ENCODE measurements at places on chromosomes 16 and 17. TPM values are rescaled to one million over a fixed set of nuclear protein-coding genes. Genes with fewer than 3 reads are reported as not detected.

DNA sequence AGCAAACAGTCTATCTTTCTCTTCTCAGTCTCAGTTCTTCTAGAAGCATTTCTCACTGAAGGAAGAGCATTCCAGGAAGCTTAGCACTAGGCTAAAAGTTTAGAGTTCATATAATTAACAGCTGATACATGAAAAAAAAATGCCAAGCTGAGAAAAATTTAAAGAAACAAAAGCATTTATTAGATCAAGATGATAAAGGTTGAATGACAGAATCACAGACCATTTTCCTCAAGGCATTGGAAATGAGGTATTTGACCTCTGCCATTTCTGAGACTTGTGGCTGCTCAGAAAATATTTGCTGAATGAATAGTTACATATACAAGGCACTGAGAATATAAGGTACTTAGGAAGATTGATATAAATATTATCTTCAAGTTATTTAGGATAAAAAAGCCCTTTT is 901.6 kb upstream of the GOT2 start:
- DNase-seq, result no peak

UNC13D gene
- 161 TPM for total RNA-seq

GRCh38 chr16:12942861-12943260 is 41.5 kb downstream of the SHISA9 start:
- DNase-seq, result no peak

GRCh38 chr17:42673885-42674754 is 2.7 kb downstream of the PLEKHH3 start:
- no peak for DNase-seq

MAP2K6 gene
- 16.5 TPM for total RNA-seq

GRCh38 chr17:67215991-67216421 is 29.0 kb downstream of the HELZ start:
- DNase-seq, result no peak

GRCh38 chr16:65524997-65525396 is 403.1 kb upstream of the CDH11 start:
- no peak for DNase-seq

DNA sequence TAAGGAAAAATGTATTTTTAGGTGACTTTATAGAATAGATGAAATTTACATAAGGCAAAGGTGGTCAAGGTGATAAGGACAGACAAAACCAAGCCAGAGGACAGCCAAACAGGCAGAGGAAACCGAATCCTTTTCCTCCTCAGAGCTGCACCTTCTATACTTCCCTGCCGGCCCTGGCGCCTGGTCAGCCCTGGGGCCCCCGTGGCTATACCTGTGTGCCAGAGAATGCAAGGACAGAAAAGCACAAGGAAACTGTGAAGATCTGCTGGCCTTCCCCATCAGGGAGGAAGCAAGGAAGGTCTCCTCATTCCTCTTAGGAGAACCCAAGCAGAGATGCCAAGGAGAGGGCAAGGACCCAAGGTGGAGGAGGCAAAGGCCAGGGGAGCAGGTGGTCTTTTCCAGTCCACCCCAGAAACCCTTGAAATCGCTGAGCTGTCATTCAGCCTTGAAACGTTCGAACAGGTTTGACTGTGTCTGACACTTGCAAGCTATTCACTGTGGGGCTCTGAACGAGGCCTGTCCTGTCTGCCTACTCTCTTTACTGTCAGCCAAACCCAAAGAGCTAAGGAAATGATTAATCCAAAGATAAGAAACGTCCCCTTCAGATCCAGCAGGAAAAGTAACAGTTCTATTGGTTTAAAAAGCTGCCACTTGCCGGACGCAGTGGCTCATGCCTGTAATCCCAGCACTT is 114.4 kb downstream of the XYLT1 start:
- DNase-seq, result no peak

DNA sequence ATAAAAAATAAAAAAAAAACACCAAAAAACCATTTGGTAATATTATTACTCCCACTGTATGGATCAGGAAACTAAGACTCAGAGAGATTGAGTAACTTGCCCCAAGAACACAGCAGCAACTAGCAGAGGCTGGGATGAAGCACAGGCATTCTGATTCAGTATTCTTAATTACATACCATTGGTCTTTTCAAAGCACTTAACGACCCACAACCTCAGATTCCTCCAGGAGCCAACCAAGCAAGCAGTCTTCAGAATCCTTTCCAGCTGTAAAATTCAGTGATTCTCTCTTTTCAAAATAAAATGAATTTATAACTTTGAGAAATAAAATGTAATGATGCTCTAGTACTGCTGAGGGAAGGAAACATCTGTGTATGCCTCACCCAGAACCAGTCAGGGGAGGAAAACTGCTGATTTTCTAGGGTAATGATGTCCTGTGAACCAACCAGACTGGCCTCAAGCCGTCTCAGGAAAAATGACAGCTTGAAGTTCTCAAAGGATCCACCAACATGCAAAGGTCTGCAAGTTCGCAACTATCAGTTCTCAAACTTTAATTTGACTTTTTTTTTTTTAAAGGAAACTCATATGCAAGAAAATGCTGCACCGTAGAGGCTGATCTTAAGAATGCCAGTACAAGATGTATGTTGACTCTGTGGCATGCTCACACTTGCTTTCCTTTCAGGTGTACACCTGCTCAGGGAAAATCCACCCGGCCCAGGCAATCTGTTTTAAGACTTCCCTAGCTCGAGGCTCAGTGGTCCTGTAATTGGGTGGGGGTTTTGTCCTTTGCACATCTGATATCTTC is 9.0 kb downstream of the CUEDC1 start:
- no peak for DNase-seq

DNA sequence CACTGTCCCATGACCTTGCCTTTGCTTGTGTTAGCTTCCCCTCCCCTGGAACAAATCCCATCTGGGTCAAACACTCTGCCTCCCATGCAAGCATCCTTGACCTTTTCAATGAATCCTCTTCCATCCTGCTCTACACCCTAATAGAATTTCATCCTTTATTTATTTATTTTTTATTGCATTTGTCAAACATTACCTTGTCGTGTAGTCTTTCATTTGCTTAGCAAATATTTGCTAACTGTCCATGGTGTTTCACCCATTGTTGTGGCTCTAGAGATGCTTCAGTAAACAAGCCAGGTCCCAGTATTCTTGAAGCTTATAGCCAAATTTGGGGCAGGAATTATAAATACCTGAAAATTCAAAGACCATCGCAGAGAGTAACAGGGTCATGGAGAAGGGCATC is 51.0 kb upstream of the MRTFB start:
- no peak for DNase-seq

GRCh38 chr17:40555296-40556190 is 9.7 kb downstream of the CCR7 start:
- no peak for DNase-seq

GDPD3 gene
- total RNA-seq, result 31.5 TPM

CEP112 gene
- total RNA-seq, result 3.9 TPM

PERCC1 gene
- 0.49 TPM for total RNA-seq

SBK1 gene
- total RNA-seq, result 14.6 TPM

ANKRD40CL gene
- not detected for total RNA-seq

- no peak for DNase-seq
Measured at GRCh38 chr16:6190776-6191175, 1093.2 kb upstream of the EEF2KMT start.

GRCh38 chr16:80058214-80058613 is 457.7 kb upstream of the MAF start:
- DNase-seq, result no peak

- no peak for DNase-seq
Measured at GRCh38 chr16:66115373-66115772, 251.1 kb upstream of the CDH5 start.
